ENCODE measurements at places on chromosomes 3 and 15.

- peak; percentile 100 for DNase-seq
These were observed 111.7 kb downstream of the LMLN start for GRCh38 chr3:198071602-198072287.

- DNase-seq, result no peak
These were observed 812 bp downstream of the P4HTM start for GRCh38 chr3:48990636-48991469.

- DNase-seq, result peak; percentile 86
These were observed 117.4 kb upstream of the ZBED2 start for GRCh38 chr3:111712294-111713167.

DNA sequence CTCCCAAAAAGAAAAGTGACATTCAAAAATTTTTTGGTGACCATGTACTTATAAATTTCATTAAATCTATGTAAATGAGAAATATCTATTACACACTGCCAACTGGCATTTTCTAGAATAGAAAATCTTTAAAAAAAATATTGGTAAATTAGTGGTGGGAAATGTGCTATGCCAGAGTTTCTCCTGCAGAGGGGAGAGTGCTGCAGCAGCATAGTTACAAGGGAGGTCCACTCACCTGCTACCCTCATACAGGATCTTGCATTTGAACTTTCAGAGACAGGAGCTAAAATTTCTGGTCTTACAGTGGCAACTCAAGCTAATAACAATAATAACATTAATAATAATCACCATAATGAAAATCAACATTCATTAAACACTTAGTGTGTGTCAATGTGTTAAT, 459.6 kb downstream of the NSUN3 start:
- DNase-seq, result peak; percentile 9

DNA sequence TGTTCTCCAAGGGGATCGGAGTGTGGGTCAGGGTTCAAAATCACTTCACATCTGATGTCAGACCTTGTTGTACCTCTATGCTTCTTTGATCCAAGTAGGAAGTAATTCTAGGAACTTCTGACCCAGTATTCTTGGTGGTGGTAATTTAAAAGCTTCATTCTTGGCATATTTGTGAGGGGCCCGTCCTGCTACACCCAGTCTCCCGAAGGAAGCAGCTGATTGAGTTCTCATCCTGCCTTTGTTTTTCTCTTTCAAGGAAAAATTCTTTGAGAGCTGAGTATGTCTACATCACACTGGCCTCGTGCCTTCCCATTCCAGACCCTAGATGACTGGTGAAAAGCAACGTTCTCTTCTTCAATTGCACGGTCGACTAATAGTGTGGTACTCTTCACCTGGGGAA, 234.4 kb upstream of the TPRG1 start:
- DNase-seq, result no peak

GRCh38 chr3:79368403-79368802, 399.4 kb downstream of the ROBO1 start:
- DNase-seq, result peak; percentile 88

GRCh38 chr3:16686679-16687078, 81.5 kb upstream of the DAZL start:
- DNase-seq, result no peak

GRCh38 chr3:13289771-13290285, 130.3 kb downstream of the NUP210 start:
- no peak for DNase-seq

- DNase-seq, result no peak
These were observed 103.6 kb upstream of the PFN2 start for GRCh38 chr3:150074277-150074676.

DNA sequence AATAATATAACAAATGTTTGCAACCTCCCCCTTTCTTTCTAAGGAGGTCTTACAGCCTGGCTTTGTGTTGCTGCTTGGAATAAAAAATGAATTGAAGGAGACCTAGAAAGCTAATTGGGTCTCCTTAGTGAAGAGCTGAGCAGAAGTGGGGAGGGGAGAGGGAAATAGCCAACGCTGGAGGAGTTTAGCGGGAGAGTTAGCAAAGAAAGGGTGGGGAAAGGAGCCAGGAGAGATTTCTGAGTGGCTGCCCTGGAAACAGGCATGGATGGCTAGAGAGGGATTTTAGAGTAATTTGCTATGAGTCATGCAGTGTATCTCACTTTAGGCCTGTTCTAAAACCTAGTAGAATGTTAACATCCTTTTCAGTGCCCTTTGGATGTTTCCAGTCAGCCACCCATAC, 45.2 kb upstream of the PFN2 start:
- DNase-seq, result no peak

- no peak for DNase-seq
These were observed 16.9 kb downstream of the TGFBR2 start for GRCh38 chr3:30623351-30623750.

GRCh38 chr15:63880744-63881143, 47.0 kb upstream of the HERC1 start:
- peak; percentile 4 for DNase-seq

DNA sequence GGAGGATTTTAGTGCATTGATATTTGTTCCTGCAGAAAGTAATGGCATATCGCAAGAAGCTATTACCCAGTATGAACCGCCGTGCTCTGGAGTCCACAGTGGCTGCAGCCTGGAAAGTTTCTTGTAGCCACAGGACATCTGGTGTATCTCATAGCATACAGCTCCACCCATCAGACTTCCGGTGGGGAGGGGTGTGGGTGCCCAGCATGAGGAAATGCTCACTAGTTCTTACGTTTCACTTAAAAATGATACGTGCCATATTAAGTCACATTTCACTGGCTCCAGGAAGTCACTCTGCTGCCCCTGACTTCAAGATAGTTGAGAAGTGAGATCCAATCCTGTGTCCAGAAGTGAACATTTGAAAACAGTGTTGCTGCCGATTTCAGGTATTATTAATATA, 990.4 kb downstream of the GBE1 start:
- no peak for DNase-seq

DNA sequence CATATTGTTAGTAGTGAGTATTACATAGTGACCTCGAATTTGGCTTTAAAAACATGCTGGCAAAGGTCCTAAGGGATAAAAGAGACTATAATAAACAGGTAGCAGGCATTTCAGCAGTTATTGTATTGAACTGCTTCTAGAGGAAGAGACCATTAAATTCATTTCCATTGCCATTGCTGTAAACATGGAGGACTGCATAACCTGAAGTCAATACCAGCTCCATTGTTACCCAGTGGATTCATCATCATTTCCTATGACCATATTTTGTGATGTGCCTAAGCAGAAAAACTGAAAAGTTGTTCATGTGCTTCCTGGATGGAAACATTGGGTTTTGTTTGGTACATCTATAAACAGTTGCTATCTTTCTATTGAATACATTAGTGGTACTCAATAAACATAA, 482.5 kb upstream of the UBE2E2 start:
- no peak for DNase-seq

- DNase-seq, result no peak
These were observed 66.4 kb upstream of the TRA2B start for GRCh38 chr3:186004209-186004608.

DNA sequence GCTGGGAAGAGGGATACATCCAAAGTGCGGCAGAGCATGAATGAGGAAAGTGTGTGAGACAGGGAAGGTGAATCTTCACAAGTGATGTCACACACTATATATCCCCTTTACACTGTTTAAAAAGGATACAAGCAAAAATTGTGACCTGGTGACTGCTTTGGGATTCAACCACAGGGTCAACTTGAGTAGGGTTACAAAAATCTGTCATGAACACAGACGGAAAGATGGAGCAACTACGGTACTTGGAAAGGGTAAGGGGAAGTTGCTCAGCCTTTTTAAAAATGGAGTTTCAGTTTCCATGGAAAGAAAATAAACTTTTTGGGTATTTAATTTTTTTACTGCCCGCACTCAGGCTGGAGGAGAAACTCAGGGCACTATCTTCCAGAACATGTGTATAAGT, 60.3 kb downstream of the B3GNT5 start:
- no peak for DNase-seq

All from bronchial epithelial cell (primary cell).